OCI-LY7 (cell line): ENCODE measurements at places on chromosomes 12 and 14.

DNA sequence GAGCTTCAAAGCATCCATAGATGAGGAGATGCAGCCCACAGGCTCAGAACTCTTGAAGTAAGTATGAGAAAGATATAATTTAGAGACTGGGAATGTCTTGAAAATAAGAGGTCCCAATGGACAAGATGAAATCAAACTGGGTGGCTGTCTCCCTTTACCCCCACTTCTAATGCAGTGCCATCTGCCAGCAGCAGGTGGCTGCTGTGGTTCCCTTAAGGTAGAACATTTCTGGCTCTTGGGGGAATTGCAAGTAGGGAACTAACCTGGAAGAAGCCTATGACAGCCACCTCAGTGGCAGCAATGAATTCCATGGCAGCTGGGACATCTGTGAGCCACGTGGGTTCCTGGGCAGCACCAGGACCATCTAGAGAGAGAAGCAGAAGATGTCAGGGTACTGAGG lies 648 bp downstream of the ERP27 start:
- no peak for DNase-seq

- no peak for DNase-seq
These were observed 53.9 kb upstream of the ATP2A2 start for GRCh38 chr12:110227138-110227537.

- DNase-seq: no peak
These were observed 1.6 kb upstream of the HOXC12 start for GRCh38 chr12:53952871-53953734.

GRCh38 chr14:58635091-58635830 lies 2.5 kb upstream of the DACT1 start:
- no peak for DNase-seq

DNA sequence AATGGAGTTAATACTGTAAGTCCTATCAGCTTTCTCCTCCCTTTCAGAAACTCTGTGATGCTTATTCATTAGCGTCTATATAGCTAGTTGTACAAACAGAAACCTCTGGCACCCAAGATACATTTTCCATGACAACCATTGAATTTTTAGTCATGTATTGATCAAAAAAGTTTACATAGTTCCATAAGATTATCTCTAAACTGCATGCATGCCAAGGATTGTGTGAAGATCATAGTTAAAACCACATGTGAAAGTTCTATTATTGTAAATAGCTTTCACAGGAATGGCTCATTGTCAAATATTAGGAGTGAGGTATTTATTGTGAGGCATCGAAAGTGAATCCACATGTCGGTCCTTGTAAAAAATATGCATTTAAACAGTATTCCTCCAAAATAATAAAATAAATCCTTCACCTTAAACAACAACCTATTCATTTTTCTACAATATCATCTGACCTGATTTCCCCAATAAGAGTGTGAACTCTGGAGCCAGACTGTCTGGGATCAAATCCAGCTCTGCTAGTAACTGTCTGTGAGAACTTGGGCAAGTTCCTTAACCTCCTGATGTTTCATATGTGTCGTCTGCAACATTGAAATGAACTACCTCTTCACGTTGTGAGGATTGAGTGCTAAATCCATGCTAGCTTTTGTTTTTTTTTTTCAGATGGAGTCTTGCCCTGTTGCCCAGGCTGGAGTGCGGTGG lies 10.6 kb upstream of the CDKL1 start:
- no peak for DNase-seq

DNA sequence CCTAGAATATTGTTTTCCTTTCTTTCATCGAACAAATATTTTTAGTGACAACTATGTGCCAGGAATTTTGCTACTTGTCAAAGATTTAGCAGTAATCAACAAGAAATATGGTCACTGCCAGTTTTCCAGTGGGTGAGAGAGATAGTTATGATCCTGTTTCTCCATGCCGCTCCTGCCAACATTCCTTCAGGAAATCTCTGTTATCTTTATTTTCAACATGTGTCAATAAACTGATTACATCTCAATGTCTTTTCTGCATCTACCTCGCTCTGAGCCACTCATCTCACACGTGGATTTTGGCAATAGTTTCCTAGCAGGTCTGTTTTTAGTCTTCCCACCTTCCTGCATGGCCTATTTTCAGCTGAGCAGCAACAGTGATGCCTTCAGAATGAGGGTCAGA lies 650.0 kb upstream of the STXBP6 start:
- no peak for DNase-seq
